Activated CD4-positive, alpha-beta T cell treated with anti-CD3 and anti-CD28 coated beads, Interleukin-2, amount 50 U/mL, for 4 hours (primary cell): ENCODE measurements at places on chromosomes 12 and 14.
A peak's percentile ranks its signal among the peaks of the same experiment; 100 is the strongest.

- no peak for DNase-seq
Measured at GRCh38 chr14:80988192-80988591, 32.8 kb downstream of the TSHR start.

DNA sequence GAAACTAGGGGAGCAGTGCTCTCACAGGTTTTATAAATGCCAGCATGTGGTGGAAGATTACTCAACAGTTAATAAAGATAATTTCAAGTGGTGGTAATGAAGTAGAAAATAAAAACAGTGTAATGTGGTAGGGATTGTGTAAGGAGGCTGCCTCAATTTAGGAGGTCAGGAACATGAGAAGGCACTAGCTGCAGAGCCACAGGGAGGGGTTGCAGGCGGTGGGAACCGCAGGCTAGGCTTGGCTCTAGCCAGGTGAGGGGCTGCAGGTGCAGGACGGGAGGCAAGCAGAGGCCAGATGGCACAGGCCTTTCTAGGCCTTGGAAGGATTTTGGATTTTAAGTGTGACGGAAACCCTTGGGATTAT, 768 bp downstream of the METTL25 start:
- DNase-seq: no peak

DNA sequence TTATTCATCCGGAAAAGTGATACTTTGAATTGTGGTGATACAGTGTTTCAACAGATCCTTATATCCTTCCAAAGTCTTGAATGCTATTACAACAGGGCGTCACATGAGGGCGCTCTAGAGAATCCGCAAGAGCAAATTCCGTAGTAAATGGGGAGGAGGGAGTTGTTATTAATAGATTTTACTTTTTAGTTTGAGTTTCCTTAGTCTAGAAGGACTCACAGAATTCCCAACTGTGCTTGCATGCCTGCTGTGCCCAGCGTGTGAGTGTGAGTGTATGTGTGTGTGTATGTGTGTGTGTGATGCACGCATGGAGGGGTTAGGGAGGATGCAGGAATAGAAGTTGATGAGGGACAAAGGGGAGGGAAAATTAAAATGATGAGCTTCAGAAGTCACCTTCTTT, 375.3 kb downstream of the C12orf75 start:
- no peak for DNase-seq

GRCh38 chr12:29741342-29742241, 42.1 kb downstream of the TMTC1 start:
- DNase-seq: no peak

- no peak for DNase-seq
Measured at GRCh38 chr12:110458756-110459155, 8.6 kb upstream of the ARPC3 start.

GRCh38 chr12:50926415-50926814, 25.9 kb upstream of the HIGD1C start:
- DNase-seq: no peak

- no peak for DNase-seq
Measured at GRCh38 chr14:100802179-100802578, 23.7 kb upstream of the MEG3 start.

- no peak for DNase-seq
Measured at GRCh38 chr12:2960390-2960956, 1.3 kb downstream of the TEAD4 start.

DNA sequence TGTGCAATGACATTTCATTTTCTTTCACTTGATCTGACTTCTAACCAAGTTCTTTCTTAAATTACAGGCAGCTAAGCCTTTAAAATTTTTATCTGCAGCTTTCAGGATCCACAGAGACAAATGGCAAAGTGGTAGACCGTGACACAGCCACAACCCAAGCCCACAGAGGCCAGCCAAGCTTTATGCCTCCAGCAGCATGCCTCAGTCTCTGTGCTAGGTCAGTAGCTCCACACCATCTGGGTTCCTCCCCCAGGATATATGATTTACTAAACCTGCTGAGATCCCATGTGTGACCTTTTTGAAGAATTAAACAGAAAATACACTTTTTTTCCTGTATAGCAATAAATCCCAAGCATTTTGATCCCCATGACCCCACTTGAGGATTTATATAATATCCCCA, 290.4 kb upstream of the CAND1 start:
- no peak for DNase-seq

- no peak for DNase-seq
Measured at GRCh38 chr12:51980809-51981127, 26.0 kb upstream of the TAMALIN start.

GRCh38 chr14:54622192-54622958, 55.4 kb downstream of the SAMD4A start:
- DNase-seq: peak; percentile 21

DNA sequence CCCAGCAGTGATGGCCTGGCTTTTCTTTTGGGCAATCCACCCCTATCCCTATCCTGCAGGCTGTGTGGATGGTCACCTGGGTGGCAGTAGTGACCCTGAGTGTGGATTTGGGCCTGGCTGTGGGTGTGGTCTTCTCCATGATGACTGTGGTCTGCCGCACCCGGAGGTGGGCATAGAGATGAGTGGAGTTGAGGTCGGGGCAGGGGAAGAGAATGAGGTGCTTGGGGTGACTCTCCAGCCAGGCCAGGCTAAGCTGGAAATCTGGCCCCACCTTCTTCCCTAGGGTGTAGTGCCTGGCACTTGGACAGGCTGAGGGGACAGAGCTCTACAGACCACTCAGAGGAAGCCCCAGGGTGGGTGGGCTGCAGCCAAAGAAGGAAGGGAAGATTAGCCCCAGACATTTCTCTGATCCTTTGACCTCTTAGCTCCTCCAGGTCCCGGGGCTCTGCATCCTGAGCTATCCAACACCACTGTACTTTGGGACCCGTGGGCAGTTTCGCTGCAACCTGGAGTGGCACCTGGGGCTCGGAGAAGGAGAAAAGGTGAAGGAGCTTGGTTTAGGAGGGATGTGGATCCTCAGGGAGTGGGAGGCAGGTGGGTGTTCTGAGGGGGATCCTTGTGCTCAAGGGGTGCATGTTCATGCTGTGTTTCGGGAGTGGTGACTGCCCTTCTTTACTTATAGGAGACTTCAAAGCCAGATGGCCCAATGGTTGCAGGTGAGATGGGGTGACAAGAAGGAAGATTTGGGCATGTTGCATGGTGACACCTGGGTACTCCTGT, 8.4 kb downstream of the B4GALNT1 start:
- no peak for DNase-seq

- no peak for DNase-seq
Measured at GRCh38 chr14:86999036-86999435, 993.9 kb downstream of the GALC start.

GRCh38 chr12:99250091-99250490, 397.5 kb upstream of the GARIN6 start:
- DNase-seq: no peak

DNA sequence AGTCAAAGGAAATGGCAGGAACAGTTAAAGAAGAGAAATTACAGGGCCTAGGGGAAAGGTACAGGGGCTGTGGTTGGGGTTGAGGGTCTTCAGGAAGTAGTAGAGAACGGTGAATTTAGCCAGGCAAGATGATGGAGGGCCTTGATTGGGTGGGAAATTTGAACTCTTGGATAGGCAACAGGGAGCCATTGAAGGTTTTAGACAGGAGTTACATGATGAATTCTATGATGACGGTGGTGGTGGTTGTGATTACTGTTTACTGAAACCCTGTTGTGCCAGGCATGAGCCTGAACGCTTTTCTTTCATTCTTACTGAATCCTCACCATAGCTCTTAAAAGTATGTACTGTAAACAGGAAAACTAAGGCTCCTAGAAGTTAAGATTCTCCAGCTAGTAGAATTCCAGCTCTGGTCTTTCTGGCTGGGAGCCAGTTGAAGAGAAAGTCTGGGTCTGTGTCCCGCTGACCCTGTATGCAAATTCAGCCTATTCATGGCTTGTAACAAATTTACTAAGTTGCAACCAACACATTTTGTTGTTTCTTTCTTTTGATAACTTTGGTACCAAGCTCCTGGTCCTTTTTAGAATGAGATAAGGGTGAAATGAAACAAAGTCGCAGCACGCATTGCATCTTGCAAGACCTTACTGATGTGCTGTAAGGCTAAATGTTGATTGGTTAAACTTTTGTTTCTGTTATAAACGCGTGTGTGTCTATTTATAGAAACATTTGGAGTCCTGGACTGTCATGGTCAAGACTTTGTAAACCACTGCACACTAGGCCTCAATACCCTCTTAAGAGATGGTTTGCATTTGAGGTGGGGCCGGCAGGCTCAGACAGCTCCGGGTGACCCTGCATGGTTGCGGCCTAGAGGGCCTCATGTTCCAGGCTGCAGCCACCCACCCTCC, 6.0 kb downstream of the ORAI1 start:
- DNase-seq: no peak

DNA sequence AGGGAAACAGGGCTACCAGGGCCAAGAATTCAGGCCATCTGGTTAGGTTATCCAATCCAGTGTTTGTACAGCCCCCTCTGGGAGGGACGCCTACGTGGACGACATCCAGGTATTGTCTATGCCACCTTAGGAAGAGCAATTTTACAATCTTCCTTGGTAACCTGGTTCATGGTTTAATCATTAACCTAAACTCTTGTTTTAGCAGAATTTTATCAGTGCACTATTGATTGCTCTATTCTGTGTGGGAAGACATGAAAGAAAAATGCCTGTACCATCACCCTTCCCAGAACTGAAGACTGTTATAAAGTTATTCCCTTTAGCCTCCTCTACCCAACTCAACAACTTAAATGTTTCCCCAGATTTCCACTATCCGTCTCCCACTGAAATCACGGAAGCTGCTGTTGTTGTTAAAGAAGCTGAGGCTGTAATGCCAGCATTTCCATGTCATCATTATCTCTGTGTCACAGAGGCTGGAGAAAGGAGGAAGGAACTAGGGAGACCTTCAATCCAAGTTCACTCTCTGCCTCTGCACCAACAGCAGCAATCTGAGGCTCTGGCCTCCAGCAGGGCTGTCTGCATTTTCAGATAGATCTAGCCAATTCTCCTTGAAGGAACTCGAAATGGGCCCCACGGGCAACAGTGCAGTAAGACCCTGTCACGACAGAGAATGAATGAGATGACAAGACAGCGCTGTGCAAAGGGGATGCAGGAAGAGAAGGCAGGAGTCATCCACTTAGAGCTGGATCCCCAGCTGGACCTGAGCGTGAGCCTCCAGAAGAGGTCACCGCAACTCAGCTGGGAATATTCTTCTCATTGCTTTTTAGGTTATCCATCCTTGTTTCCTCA, 183.4 kb upstream of the GZMB start:
- no peak for DNase-seq

DNA sequence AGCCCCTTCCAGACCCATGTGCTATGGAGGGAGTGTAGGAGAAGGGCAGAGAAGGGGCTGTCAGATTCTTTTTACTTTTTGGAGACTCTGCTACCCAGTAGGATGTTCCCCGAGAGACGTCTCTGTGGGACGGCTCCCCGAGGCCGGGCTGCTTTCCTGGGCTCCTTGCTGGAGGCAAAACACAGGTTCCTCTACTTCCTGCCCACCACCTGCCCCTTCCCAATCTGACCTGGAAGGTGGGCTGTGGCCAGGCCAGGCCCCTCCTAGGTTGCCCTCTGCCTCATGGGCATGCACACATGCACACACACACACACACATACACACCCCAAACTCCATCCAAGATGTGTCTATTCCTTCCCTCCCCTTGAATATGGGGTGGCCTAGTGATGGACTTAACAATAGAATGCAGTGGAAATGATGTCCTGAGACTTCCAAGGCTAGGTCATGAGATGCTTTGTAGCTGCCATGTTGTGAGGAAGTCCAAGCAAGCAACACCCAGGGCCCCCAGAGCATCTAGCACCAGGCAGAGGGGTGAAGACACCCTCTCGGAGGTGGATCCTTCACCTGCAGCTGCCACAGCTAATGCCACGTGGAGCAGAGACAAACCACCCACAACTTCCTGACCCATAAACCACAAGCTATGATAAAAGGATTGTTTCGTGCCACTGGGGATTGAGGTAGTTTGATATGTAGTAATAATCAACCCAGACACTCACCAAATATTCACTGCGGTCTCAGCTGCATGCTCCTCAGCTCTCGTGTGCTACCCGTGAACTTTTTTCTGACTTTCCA, 1.6 kb upstream of the ASB2 start:
- DNase-seq: peak; percentile 58

GRCh38 chr12:69435644-69436043, 34.5 kb upstream of the FRS2 start:
- no peak for DNase-seq

DNA sequence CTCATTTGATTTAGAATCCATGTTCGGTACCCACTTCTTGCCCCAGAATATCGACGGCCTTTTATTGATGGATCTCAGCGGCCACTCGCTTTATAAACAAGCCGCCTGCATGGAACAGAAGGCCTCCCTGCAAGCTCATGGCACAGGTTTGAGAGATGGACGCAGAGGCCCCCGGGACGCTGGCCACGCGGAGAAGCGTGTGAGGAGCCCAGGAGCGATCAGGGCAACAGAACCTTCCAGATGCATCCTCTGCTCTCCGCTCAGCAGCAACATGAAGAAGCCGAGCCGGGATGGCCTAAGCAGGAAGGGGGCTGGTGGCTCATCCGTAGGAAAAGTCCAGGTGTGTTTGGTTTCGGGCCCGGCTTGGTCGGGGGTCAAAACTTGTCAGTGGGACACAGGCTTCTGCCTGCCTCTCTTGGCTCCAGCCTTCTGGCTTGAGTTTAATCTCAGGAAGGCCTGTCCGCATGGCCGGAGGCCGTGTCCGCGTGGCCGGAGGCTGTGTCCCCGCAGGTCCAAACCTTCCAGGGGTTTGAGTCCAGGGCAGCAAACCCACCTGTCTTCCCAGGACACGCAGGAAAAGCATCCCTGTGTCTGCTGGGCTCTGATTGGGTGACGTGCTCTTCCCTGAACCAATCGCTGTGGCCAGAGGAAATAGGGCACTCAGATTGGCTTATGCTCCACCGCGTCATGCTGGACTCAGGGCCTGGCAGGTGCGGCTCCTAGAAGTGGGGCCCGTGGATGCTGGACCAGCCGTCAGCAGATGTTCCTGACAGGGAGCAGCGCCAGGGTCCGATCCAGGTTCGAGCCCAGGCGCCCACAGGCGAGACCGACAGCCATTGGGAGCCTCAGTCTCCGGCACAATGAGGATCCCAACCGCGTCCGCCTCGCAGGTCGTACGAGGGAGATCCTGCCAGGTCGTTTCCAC, 65.0 kb downstream of the GALNT9 start:
- no peak for DNase-seq

DNA sequence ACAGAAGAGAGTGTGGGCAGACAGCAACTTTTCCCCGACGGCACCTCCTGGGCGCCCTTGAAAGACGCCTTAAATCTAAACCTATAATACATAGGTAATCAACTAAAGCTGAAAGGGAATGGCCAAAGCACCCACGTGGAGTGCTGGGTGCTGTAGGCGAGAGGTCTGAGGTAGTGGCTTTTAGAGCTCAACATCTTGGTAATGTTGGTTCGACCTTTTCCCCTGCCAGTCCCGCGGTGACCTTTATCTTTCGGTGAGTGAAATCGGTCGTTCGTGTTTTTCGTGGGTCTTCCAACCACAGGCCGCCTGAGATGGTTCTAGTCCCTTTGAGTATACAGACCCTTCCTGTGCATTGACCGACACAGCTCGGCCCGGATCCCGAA, 9.1 kb downstream of the OR6S1 start:
- no peak for DNase-seq

GRCh38 chr14:52553002-52553670, 500 bp downstream of the GPR137C start:
- DNase-seq: peak; percentile 15

- no peak for DNase-seq
Measured at GRCh38 chr14:56487090-56487667, 92.4 kb upstream of the TMEM260 start.
